Brain (organoid and tissue), 16 donors: ENCODE measurements at places on chromosomes 2 and 18.
A peak's percentile ranks its signal among the peaks of the same experiment; 100 is the strongest.

GRCh38 chr2:42969231-42970150, 177.1 kb upstream of the HAAO start:
- DNase-seq = no peak

DNA sequence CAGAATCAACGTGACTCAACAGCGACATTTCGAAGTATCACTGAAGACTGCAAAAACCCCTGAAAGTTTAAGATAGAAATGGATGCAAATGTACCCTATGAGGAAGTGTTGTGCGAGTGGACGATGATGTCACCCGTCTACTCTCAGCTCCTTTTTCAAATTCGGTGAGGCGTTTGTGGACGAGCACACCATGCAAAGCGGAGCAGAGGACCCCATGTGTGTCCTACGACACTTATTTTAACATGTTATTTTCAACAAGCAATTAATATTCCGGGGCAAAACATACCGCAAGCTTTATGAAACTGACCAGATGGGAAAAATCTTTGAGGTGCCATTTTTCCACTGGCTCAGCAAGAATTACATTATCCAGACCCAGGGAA, 2.0 kb downstream of the PXDN start:
- no peak for DNase-seq

GRCh38 chr2:10079266-10079869, 843 bp downstream of the CYS1 start:
- DNase-seq = peak; percentile 73

GRCh38 chr18:53886058-53886457, 338.4 kb downstream of the MBD2 start:
- no peak for DNase-seq

DNA sequence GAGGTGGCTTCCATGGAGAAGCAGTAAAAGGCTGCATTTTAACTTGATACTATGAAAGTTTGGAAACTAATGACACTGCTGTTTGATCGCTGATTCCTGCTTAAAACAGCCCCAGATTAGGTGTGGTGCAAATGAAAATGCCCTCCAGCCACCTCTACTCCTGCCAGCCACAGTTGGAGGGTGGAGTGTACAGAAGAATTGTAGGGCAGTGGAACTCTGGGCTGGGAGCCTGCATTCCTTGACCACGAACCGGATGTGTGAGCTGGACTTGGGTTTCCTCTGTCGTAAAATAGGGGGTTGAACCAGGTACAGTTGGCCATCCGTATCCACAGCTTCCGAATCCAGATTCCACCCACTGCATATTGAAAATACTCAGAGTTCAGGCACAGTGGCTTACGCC, 84.6 kb upstream of the RFX8 start:
- no peak for DNase-seq

- no peak for DNase-seq
Observed at GRCh38 chr18:11408555-11409065, 200.8 kb upstream of the SLC35G4 start.

- DNase-seq = no peak
Observed at GRCh38 chr2:213086050-213086449, 65.4 kb downstream of the IKZF2 start.

DNA sequence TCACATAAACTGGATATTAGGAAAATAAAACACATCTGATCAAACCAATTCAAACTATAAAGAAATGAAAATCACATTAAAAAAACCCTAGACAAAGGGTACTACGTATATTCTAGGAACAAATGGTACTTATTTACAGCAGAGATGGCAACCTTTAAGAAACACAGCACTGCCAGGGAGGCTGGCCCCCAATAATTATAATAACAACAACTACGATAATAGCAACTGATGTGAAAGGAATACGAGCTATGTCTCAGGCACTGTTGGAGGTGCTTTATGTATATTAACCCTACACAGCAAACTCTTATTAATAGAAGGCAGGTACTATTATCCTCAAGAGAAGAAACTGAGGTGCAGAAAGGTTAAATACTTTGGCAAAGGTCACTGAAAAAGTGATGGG, 193.9 kb downstream of the NBAS start:
- no peak for DNase-seq

DNA sequence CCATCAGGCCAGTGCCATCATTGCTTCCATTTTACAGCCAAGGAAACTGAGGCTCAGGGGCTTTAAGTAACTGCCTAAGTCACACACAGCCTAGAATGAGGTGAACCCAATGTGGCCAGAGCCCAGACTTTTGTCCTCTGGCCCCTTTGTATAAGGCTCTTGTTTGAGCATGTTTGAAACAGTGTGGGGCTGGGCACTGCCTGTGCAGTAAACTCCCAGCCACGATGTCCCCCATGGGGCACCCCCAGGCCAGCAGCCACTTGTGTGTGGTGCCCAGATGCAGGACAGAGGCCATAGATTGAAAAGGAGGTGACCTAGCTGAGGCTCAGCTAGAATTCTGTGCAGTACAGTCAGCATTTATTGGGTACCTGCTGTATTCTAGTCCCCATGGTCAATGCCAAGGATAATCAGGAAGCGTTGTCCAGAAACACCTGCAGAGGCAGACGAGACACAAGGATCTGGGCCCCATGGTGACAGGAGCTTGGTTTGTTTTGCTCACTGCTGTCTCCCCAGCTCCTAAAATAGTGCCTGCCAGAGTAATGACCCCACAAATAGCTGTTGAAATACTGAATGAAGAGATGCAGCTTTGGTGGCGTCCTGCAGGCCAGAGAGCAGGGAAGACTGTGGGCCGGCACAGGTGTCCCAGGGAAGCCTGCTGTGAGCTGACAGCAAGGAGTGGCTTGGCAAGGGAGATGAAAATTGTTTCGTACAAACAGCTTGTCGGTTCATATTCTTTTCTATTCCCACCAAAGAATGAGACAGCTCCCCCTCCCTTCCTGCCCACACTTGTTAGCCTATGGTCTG, 160.7 kb downstream of the LDLRAD4 start:
- no peak for DNase-seq

DNA sequence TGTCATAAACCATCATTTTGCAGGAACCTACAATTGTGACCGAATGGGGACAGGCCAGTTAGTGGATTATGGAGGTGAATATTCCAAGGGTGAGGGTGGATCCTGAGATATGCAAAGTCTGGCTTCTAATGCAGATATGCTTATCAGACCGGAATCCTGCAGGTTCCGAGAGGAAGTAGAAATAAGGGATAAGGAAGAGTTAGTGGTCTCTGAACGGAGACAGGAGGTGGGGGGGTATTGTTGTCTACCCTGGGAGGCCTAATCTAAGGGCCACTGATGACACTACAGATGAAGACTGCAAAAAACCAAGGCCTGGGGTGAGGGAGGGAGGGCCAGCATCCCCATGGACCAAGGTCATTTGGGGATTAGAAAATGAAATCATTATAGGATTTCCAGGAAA, 67.7 kb upstream of the GATA6 start:
- no peak for DNase-seq

DNA sequence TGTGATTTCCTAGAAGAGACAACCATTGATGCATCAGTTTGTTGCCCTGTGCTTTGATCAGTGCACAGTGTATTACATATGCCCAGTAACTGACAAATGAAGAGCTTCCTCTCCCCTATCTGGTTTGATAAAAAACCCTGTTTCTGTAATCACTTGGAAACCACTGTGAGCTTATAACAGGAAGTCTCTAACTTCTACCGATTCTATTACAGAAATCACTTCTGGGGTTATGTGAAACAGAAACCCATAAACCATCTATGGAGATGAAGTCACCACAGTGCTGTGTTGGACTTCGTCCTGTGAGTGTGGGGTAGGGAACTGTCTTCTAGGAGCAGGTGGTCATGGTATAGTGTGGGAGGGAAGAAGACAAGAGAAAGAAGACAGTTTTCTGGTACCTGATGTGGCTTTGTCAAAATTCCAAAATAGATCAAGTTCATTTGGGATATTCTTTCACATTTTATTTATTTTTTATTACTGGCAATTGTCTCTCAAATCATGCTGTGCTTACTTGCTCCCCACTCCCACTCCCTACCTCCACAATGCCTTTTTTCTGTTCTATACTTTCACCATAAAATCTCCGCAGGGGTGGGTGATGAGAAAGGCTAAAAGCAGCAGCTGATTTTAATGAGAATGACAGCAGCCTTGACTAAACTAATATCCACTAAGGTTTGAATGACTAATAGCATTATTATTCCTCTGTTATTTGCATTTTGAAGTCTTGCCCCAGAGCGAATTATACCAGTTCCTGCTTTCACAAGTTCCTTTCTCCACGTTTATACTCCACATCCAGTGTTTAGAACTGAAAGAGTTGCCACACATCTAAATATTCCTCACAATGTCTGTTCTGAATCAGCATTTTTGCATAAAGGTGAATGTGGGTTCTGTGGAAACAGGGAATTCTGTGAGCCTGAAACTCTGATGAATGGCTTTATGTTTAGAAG, 41.7 kb upstream of the RND3 start:
- peak; percentile 5 for DNase-seq

DNA sequence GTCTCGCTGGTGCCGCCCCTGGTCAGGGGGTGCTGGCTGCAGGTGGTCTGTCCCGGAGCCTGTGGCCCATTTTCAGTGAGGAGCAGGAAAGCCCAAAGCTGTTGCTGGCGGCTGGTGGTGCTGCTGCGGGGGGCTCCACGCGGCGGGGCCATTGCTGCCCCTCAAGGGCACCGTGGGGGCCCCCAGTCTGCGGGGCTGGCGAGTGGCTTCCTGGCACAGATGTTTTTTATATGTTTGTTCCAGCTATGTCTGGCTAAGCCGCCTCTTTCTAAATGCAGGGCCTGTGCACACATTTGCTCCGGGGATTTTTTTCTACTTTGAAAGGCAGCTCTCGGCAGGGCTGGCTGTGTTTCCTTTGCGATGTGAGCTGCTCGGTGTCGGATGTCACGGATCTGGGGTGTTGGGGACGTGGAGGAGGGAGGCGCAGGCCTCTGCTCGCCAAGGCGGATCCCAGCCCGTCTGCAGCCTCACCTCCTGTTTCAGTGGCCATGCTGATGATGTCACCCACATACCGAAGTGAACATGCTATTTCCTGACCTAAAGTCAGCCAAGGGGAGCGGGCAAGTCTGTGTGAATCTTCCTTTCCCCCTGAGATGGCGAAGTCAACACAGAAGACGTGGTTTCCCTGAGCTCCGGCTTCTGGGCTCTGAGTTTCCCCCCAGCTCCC, 112.0 kb upstream of the CTDP1 start:
- DNase-seq = peak; percentile 15

DNA sequence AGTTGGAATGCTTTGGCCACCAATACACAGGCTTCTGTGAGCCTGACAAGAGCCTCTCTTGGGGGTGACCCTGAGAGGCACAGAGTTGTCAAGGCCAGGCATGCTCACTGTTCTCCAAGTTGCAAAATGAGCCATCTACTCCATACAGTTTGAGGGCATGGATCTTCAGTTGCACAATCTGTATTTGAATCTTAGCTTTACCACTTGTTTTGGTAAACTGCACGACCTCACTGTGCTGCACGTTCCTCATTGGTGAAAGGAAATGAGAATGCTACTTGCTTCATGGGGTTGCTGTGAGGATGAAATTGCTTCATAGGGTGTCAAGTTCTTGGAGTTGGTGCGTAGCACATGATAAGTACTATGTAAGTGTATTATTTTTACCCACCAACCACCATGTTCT, 12.0 kb upstream of the HAAO start:
- DNase-seq = no peak

- no peak for DNase-seq
Observed at GRCh38 chr18:26104035-26104434, 13.6 kb upstream of the SS18 start.

- DNase-seq = no peak
Observed at GRCh38 chr2:174678395-174678794, 80.8 kb upstream of the WIPF1 start.

GRCh38 chr18:54878159-54878622, 49.9 kb downstream of the RAB27B start:
- no peak for DNase-seq

DNA sequence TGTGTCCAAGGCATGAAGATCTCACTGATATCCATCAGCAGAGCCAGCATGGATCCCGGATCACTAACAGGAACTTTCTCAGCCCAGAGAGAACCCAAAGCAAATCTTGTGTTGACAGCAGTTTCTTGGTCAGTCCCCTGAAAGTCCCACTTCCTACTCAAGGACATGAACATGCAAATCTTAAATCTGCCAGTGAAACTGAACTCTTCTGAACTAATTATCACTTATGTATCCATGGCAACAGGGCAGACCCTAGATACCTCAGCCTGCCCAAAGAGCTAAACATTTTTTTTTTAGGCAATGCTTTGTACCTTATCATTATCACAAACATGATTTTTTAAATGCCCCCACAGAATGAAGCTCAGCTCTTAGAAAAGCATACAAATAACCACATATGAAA, 127.8 kb upstream of the DDX18 start:
- DNase-seq = no peak

- DNase-seq = no peak
Observed at GRCh38 chr2:155980941-155981560, 351.5 kb downstream of the NR4A2 start.

GRCh38 chr2:45777996-45778719, 126.7 kb downstream of the PRKCE start:
- DNase-seq = no peak

GRCh38 chr18:64165906-64166305, 17.0 kb upstream of the LINC00305 start:
- DNase-seq = peak; percentile 44

- no peak for DNase-seq
Observed at GRCh38 chr2:64212801-64213321, 68.6 kb upstream of the PELI1 start.

- DNase-seq = peak; percentile 85
Observed at GRCh38 chr2:222318026-222318711, 19.4 kb upstream of the PAX3 start.

DNA sequence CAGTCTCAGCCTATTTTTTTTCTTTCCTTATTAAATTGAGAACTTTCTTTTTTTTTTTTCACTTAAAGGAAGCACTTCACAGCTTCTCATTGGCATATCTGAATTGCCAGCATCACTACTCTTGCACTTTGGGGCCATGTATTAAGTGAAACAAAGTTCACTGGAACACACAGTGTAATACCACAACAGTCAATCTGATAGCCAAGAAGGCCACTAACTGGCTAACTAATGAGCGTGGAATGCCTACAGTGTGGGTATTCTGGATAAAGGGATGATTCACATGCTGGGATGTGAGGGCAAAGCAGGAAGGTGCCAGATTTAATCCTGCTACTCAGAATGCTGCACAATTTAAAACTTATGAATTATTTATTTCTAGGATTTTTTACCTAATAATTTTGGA, 11.7 kb upstream of the C18orf63 start:
- no peak for DNase-seq

DNA sequence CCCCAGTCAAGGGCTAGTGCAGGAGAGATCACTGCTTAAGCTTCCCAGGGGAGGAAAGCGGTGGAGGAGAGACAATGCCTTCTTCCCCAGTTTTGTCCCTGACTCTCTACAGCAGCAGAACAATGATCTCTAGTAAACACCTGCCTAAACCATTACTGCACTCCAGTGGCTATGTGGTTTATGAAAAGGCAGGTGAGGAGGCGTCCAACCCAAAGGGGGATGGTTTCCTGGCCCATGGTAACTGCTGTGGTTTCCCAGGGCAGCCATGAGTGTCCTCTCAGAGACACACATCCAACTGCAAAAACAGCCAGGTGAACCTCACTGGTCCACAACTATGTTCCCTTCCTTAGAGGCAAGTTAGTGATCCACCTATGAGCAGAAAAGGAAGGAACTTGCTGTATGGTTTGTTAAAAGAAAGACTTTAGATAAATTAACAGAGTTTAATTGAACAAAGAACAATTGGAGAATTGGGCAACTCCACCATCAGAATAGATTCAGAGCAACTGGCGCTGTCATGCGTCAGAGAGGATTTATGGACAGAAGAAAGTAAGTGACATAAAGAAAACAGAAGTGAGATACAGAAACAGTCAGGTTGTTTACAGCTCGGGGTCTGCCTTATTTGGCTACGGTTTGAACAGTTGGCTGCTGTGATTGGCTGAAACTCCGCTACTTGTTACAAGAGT, 4.8 kb upstream of the TTC39C start:
- DNase-seq = no peak

- no peak for DNase-seq
Observed at GRCh38 chr2:9249020-9249800, 42.6 kb downstream of the ASAP2 start.
